ENCODE measurements at places on chromosomes 1 and 21. TPM values are rescaled to one million over a fixed set of nuclear protein-coding genes. Genes with fewer than 3 reads are reported as not detected.

Gene ADAMTS5
- total RNA-seq: not detected

Gene SLAMF8
- total RNA-seq: 0.08 TPM

Gene TLCD4
- total RNA-seq: not detected

Gene CHI3L2
- total RNA-seq: 95.0 TPM

Gene MEX3A
- 5.1 TPM for total RNA-seq

Gene OSCP1
- 3.1 TPM for total RNA-seq

Gene SPRR2B
- total RNA-seq: not detected

Gene C1orf87
- not detected for total RNA-seq

Gene H6PD
- 20.7 TPM for total RNA-seq

Gene SLC30A2
- total RNA-seq: 0.13 TPM

Gene RNASEL
- total RNA-seq: 4.4 TPM

Gene ETV3L
- 0.96 TPM for total RNA-seq

Gene AMIGO1
- 0.27 TPM for total RNA-seq

Gene NOTCH2NLA
- total RNA-seq: 2.8 TPM

Gene PLEKHG5
- 0.69 TPM for total RNA-seq

Gene RGSL1
- not detected for total RNA-seq

Gene CAP1
- total RNA-seq: 482 TPM

Gene EPHA2
- 0.32 TPM for total RNA-seq

Gene NEK7
- 31.5 TPM for total RNA-seq

Gene MPZ
- 5.8 TPM for total RNA-seq
